NK-92 treated with Interleukin-12 subunit alpha and Interleukin-12 subunit beta, amount 100 ng/mL, for 24 hours (cell line): ENCODE measurements at places on chromosomes 1 and 21.

DNA sequence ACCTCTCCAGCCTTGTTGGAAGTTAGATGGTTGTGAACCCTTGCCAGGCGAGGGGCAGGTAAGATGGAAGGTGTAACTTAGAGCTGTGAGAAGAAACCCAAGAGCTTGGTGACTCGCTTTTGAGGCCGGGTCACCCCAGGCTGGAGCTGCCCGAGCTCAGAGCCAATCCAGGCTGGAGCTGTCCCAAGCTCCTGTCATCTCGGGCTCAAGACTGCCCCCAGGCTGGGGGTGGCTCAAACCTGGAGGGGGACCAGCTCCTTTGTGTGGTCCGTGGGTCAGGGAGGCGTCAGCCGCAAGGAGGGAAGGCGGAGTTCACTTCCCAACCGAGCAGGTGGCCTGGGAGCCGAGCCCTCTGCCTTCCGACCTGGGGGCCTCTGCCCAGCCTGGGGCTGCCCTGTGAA lies 2.0 kb downstream of the HUNK start:
- DNase-seq: no peak

DNA sequence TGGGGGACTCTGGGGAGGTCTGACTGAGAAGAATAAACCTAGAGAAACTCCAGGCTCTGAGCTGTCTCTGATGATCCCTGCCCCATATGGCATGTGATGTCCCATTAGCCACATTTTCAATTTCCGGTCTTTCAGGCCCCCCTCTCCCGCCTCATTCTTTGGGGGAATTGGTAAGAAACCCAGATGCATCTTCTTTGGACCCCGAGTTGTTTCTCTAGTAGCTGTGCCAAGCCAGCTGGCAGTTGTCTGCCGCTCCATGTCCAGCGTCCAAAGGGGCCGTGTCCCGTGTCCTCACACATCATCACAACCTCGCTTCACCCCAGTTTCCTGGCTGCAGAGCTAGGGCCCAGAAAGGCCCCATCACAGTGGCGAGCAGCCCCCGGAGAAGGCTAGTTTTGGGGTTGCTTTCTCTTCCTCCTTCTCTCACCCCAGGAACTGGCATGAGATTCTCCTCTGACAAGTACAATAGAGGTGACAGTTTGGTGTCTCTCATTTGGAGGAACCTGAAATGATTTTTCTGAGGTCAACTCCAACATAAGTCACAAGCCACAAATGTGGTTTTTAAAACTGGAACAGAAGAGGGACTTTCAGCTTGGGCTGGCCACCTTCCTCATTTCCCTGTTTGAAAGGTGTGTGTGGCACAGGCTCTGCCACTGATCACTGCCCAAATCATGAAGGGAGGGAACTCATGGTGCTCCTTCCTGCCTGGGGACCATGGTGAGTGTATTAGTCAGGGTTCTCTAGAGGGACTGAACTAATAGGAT lies 6.4 kb upstream of the GPR157 start:
- DNase-seq: no peak

DNA sequence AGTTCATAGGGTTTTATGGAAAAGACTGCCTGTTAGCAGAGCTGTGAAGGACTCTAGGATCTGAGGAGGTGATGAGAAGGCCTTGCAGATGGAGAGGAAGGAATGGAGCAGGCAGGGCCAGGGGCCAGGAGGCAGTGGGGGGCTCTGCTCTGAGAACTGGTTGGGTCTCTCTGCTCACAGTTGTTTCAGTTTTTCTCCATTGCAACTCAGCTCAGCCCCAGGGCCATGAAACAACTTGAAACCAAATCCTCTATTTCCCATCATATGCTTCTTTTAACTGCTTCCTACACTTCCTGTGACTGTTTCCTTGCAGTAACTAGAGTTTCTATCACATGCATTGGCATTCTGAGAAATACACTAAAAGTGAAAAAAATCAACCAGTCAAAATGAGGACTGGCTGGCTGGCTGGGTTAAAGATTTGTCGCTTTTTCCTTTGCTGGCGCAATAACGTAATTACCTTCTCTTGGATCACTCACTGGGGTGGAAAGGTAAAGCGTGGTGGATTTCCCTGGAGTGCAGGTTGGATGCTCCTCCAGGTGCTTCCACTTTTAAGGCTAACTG lies 172.0 kb downstream of the CDC7 start:
- DNase-seq: no peak

DNA sequence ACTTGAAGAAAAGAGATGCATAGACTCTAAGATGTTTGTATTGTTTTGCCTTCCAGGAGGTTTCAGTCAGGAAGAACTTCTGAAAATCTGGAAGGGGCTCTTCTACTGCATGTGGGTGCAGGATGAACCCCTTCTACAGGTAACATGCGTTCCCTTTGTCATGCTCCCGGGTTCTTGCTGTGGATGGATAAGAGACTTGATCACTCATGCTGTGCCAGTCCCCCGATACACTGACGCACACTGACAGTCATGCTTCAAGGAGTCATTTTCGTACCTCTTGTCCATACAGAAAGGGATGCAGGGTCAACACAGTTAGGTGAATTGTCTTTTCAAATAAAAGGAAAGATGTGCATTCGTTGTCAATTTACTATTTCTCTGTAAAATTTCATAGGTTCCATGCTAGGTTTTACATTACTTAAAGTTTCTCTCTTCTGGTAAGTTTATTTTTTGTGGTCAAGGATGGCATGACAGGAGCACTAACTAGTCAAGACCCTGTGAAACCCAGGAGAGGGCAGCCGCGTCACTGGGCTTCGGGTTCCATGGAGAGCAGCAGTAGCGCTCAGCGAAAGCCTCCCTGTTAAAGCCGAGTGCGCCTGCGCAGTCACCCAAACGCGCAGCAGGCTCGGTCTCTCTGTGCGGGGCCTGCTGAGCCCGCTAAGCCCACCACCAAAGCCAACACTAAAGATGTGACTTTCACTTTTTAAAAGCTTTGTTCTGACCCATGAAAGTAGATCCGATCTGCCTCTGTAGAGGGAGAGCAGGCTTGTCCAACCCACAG lies 10.7 kb downstream of the RRP1B start:
- no peak for DNase-seq

GRCh38 chr1:57157818-57158603 lies 192.2 kb upstream of the C8B start:
- DNase-seq: no peak

GRCh38 chr1:43664369-43664768 lies 14.4 kb downstream of the KDM4A start:
- no peak for DNase-seq

DNA sequence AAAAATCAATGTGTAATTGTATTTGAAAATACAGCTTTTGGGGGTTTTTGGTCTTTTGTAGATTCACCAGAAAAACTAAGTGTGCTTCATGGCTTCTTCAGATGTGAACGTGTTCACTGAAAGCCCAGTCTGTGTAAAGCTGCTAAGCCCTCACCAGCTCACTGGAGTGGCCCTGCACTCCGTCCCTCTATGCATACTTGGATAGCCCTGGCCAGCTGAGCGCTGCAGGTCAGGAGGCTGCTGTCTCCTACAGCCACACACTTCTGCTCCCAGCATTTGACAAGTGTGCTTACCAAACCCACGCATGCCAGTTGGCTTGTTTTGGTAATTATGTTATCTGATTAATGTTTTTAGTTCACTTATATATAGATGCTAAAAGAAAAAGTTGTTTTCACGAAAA lies 163.5 kb downstream of the TLR5 start:
- no peak for DNase-seq

GRCh38 chr1:231161667-231162296 lies at the start of gene TRIM67:
TSS of gene TRIM67 (plus strand) at chr1:231162058. CDS start at chr1:231162970, 912 bp downstream.
- no peak for DNase-seq

DNA sequence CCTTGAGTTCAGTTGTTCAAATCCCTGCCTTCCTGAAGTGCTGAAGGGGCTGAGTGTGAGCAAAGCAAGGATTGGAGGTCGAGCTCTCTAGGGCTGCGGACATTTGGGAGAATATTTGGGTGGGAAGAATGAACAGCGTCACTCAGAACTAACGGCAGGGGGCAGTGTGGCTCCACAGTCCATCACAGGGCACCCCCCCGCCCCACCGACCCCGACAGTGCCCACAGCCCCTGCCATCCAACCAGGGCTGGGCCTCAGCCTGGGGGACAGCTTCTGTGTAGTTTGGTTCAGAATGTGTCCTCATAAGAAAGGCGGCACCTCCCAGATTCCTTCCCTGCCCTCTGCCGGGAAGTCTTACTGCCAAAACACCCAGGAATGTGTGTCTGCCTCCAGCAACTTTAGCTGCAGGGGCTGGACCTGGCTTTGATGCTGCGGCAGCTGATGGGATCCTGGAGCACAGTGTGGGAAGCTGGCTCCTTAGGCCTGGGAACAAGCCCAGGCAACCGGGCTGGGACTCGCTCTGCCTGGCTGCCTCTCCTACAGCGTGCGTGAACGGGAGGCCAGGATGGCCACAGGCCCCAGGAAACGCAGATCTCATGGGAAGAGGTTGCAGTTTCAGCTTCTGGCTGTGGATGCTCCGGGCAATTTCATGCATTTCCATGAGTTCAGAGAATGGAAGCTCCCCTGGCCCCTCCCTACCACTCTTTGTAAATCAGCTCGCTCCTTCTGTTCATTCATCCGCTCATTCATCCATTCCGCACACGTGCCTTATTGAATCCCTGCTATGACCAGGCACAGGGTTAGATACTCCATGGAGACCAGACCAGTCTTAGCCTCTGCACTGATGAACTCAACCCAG lies 104.9 kb upstream of the TMPRSS2 start:
- peak; percentile 13 for DNase-seq
